ENCODE measurements at places on chromosomes 4 and X.

DNA sequence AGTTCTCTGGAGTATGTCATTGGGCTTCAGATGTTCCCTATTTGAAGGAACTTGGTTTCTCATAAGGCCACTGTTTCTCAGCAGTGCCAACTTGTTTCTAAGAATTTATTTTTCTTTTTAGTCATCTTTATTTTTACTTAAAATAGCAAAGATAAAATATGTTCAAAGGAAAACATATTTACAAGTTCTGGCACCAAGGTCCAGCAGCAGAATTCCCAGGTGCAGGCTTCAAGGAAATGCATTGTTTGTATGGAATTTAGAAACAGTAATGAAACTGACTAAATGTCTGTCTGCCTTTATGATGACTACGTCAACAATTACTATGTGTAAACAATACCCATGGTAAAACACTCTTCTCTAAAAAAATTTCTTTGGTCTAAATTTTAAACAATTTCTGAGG is 109.6 kb downstream of the IL15 start:
- no peak for DNase-seq

DNA sequence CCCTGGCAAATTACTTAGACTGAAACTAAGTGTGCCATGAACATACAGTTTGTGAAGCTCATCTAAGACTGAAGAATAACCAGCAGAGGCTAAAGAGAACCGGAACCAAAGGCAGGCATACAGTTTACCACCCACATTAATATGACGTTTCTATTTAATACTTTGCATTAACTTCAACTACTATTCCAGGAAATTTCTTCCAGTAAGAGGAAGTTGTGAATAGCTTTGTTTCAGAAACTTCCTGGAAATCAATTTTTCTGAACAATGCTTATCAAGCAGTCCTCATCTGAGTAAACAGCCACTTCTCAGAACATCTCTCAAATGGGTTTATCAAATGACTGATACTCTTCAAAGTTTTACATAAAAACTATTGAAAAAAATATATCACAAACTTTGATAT is 252.7 kb downstream of the OPHN1 start:
- DNase-seq = no peak

DNA sequence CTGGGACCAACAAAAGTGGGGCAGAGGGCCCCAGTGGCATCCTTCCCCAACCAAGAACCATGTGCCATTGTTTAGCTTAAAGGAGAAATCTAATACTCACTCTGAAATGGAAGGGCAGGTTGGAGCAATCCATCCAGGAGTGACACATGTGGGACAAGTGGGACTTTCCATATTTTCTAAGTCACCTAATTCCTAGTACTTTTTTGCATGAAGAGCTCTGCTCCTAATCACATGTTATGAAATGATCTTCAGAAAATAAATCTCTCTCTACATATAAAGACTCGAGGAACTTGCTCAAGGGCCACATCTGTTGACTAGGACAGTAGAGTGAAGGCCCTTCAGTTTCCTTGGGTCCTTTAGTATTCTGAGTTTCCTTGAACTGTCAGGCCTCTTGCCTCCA is 2.5 kb downstream of the CYBB start:
- no peak for DNase-seq

- no peak for DNase-seq
These were observed 42.9 kb downstream of the SLC9A7 start for GRCh38 chrX:46715997-46716396.

- no peak for DNase-seq
These were observed 203.3 kb downstream of the ANTXR2 start for GRCh38 chr4:79869597-79870237.
